ENCODE measurements at places on chromosomes 3 and 15. TPM values are rescaled to one million over a fixed set of nuclear protein-coding genes. Genes with fewer than 3 reads are reported as not detected.

DNA sequence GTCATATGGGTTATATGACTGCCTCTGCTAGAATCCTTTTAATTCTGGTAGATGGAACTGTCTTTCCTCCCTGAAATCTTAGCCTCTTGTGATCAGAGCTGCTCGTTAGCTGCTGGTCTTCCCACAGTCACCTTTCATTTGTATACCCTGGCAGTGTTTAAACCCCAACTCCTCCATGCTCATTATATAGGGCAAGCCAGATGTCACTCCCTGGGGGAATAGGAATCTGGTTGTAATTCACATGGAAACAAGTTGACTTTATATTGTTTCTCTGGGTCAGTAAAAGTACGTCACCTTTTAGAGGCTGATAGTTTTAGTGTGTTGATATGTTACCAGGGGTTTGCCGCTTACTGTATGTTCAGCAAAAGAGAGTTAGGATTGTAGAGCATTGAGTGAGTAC, 103.5 kb downstream of the ITPR1 start:
- DNase-seq: no peak

DNA sequence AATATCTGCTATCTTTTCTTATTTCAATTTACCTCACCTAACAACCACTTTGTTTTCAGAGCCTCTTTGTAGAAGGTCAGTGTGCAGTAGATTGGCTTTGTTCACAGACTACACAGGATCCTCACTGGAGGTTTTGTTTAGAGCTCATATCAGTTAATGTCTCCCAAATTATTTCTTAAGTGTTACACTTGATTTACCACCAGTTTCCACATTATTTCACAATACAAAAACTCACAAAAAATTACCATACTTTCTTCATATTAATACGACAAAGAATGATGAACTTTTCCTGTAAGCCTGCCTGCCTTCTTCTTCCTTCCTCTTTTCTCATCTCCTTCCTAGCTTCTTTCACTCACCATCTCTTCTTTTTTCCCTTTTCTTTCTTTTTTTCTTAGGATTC, 133.3 kb downstream of the ALCAM start:
- DNase-seq: no peak

CIDEC gene
- total RNA-seq: 1.5 TPM

DNA sequence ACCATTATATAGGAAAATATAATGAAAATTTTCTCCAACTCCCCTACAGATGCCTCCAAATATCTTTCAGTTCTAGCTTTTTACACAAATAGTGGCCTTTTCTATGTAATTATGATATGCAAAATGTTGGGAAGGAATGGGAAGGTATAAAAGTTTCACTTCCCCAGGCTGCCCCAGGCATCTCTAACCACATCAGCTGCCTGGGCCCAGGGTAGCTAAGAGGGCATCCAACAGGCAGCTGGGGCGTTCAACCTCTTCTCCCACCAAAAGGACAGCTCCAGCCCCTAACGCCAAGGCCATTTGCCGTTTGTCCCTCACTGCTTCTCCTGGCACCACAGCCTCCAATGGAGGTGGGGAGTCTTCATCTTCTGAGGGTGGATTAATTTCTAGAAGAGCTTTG, 188.1 kb upstream of the TSC22D2 start:
- DNase-seq: no peak

TEX9 gene
- 3.6 TPM for total RNA-seq

MKRN2OS gene
- total RNA-seq: 0.60 TPM

DNA sequence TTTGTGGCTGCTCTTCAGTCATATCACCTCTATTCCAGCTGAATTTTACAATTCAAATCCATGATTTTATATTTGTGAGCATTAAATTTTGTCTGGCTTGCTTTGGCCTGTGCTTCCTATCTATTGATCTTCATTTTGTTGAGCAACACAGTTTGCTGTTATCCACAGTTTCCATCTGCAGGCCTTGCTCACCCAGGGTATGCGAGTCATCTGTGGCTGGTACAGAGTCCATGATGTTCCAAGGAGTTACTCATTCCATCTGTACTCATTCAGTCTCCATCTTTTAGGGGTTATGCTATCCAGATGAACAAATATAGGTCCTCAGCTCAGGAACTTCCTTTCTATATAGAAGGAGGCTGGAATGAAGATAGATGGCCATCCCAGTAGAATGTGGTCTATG, 70.1 kb upstream of the CCK start:
- DNase-seq: no peak

DNA sequence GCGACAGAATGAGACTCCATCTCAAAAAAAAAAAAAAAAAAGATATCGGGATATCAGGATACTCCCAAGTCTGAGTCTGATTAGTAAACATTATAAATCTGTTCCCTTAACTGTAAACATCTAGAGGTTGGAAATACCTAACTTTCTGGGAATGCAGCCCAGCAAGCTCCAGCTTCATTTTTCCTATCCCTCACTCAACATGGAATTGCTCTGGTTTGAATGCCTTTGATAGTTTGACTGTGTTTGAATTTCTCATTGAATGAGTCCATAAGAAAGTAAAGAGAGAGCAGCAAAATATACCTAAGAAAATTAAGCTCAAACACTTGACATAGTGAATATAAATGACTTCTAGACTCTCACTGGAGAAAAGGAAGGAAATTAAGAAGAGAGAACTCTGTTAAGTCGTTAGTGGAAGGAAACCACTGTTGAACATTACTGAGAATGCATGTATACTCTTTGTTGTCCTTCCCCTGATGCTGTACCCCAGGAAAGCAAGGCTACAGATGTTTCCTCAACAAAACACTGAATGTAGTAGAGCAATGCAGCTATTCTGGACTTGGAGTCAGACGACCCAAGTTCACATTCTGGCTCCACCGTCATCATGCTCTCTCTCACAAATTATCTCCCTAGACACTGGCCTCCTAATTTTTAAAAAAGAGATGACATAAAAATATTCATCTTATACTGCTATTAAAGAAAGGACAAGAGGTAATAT, 62.4 kb downstream of the CD200 start:
- DNase-seq: no peak

IMPG2 gene
- total RNA-seq: not detected

CLDN1 gene
- total RNA-seq: 14.2 TPM

TIMP4 gene
- 2.7 TPM for total RNA-seq

- DNase-seq: no peak
These were observed 9.8 kb downstream of the KLHL6 start for GRCh38 chr3:183545708-183546107.

CASR gene
- not detected for total RNA-seq

DNA sequence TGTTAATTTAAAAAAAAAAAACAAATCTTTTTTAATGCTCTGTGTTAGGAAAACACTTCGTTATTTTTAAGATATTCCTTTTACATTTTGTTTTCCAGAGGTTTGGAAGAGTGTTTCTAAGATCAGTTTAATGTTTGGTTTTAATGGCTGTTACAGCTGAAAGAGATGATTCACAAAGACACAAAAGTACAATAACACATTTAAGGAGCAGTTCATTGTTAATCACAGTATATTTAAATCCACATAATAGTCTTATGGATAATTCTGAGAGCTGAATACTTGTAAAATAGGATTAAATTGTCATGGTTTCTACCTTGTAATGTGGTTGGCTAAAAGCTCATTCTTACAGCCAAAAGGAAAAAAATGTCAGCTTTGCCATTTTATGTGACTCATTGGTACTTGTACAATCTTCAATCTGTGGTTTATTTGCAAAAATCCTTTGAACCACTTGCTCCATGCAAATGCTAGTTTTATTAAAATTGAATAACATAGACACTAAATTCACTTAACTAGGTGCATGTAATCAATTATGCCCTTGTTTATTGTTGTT, 426.4 kb downstream of the NLGN1 start:
- DNase-seq: no peak

- no peak for DNase-seq
These were observed 369 bp upstream of the U2SURP start for GRCh38 chr3:143001034-143001368.

DNA sequence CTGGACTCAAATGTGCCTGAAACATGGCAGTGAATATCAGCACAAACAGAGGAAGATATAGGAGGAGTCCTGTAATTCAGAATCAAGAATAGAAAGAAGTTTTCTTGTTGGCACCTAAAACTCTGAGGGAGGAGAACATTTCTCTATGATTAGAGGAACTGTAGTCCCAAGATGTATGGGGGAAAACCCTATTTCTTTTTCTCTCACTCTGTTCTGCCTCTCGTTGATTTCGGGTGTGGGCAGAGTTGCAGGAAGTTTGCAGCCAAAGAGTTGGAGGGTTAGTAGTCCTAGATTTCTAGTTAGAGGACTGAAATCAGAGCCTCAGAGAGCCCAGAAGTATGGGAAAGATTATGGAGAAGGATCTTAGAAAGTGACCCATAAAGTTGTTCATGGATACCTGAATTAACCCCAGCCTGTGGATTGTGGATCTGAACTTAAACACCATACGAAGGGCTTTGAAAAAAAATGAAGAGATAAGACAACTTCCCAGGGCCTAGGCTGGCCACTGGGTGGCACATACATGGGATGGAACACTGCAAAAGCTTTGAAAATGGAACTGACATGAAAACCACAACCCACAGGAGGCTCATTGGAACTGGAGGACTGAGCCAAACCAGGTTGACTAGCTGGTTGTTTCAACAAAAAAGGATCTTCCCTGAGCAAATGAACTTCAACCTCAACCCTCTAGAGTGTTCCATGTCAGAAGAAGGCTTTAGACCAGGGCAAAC, 34.6 kb downstream of the FMN1 start:
- DNase-seq: peak; percentile 27

VIPR1 gene
- 60.4 TPM for total RNA-seq

ROPN1 gene
- not detected for total RNA-seq

DNA sequence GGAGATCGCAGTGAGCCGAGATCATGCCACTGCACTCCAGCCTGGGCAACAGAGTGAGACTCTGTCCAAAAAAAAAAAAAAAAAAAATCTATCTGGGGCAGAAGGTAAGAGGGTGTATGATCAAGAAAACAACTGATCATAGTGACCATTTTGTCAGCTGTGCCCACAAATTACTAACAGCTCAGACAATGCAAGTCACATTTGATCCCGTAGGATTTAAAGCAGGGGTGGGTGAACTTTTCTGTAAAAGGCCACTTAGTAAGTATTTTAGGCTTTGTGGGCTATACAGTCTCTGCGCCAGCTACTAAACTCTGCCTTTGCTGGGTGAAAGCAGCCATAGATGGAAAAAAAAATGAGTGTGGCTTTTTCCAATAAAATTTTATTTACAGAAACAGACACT, 57.6 kb upstream of the ABI3BP start:
- no peak for DNase-seq

CPLX3 gene
- total RNA-seq: 0.25 TPM

- no peak for DNase-seq
These were observed 97.2 kb downstream of the SEC22A start for GRCh38 chr3:123298903-123299302.

DNA sequence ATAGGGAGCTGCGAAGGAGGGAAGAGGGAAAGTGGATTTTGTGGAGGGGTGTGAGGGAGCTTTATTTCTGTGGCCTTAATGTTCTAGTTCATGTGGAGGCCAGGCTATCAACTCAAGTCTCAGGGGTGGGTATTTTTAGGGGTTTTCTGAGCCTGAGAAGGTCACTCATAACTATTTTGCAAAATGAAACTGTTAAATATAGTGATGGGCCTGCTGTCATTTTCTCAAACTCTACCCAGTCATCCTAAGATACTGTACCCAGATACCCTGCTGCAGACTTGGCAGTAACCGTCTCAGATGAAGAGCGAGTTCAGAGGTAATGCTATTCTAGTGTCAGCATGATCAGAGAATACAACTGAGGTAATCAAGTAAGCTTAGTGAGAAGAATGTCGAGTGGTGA, 545.0 kb upstream of the TBL1XR1 start:
- no peak for DNase-seq

DNA sequence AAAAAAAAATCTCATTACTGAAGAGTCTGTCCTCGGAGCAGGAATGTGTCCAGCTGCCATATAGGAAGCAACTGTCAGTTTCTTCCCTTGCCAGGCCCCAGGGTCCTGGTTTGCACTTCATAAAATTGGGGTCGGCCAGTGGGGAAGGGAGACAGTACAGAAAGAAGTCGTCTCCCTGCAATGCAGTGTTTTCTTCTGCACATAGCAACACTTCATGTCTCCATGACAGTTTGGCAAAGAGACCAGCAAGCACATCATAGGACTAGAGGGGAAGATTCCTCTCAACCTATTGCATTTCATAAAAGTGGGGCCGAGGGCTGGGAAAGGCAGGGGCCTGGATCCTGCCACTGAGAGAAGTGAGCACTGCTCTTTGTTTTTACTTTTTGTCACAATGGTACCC, 138.2 kb upstream of the HACD2 start:
- no peak for DNase-seq

DNA sequence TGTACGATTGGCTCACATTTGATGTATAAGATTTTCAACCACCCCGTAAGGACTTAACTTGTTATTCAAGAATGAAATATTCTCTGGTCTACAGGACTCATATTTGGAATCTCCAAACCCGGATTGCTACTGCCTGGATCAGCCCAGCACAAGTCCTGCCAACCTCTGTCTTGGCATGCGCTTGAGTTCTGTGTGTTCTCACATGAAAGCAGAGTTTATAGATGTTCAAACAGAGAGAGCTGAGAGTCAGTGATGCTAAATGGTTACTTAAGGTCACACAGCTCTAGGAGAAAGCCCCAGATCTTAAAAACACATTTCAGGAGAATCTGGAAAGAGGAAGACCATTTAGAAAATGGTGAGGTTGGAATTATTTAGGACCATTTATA, 268.0 kb upstream of the TBL1XR1 start:
- DNase-seq: no peak

DNA sequence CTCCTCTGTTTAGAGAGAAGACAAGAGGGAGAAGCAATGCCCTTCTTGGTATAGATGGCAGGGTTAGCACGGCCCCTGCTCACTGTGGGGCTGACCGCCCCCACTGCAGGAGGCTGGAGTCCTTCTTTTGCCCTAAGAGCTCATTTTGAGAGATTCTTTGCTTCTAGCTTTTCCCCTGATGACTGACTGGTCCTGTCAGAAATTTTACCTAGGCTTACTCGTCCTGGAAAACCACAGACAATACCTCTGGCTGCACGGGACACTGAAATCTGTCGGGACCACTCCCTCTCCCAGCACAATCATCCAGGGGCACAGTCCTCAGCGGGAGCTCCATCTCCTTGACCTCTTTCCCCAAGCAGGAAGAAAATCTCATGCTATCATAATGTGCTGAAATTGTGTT, 143.0 kb upstream of the RGMA start:
- no peak for DNase-seq
